ENCODE measurements at places on chromosomes 6 and 20.

GRCh38 chr20:56418385-56418861 is 6.4 kb downstream of the CASS4 start:
- DNase-seq = no peak

GRCh38 chr6:166515072-166515810 is 71.2 kb downstream of the RAMACL start:
- no peak for DNase-seq

- no peak for DNase-seq
These were observed 230.8 kb downstream of the CD83 start for GRCh38 chr6:14348389-14348788.

DNA sequence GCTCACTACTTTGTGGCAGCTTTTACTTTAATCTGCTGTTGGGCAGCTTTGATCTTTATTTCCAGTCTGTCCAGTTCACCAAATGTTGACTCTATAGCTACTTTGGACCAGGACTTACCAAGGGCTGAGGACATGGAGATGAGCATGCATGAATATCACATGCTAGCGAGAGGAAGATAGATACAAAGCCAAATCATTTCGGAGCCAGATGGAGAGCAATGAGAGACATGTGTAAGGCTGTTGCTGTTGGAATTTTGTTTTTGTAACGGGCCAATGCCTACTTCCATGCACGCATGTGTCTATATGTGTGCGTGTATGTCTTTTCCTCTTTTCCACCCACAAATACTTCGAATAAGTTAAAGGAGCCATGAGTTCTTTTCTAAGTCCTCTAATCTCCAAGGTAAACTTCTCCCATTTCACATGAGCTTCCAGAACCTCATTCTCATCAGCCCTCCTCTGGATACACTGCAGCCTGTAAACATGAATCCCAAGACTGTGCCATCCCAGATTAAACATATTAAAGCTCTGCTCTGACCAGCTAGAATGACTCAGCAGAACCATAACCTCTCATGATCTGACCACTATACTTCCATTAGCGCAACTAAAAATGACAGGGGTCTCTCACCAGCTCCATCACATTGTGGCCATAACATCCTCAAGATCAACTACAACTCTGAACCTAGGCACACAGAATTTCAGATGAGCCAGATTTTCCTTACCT is 160.7 kb downstream of the LRFN2 start:
- DNase-seq = no peak
